ENCODE measurements at places on chromosomes 7 and 10.

- no peak for DNase-seq
Observed at GRCh38 chr7:7304705-7305450, 122.5 kb downstream of the C1GALT1 start.

- DNase-seq, result no peak
Observed at GRCh38 chr10:117201826-117202225, 4.5 kb downstream of the KCNK18 start.

- no peak for DNase-seq
Observed at GRCh38 chr10:120738658-120739057, 112.5 kb upstream of the WDR11 start.

- DNase-seq, result no peak
Observed at GRCh38 chr7:118492466-118492865, 268.0 kb downstream of the ANKRD7 start.

GRCh38 chr7:155420116-155420515, 37.8 kb upstream of the EN2 start:
- DNase-seq, result no peak

DNA sequence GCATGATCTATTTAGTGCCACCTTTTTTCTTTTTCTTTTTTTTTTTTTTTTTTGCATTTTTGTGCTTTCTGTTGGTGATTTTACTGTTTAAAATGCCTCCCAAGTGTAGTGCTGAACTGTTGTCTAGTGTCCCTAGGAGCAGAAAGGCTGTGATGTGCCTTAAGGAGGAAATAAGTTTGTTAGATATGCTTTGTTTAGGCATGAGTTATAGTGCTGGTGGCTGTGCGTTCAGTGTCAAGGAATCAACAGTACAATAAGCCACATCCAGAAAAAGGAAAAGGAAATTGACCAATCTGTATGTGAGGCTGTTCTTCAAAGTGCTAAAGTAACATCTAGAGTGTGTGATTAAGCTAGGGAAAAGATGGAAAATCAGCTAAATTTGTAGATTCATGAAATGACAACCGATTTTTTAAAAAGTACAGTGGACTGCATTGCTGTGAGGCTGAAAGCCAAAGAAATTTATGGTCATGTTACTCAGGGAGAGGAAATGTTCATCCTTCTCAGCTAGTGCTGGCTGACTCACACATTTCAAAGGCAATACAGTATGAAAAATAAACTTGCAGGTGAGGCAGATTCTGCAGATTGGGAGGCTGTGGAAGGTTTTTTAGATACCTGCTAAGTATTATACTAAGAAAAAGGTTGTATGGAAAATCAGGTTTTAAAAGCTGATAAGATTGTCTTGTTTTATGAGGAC, 122.7 kb upstream of the ADCY1 start:
- DNase-seq, result no peak

DNA sequence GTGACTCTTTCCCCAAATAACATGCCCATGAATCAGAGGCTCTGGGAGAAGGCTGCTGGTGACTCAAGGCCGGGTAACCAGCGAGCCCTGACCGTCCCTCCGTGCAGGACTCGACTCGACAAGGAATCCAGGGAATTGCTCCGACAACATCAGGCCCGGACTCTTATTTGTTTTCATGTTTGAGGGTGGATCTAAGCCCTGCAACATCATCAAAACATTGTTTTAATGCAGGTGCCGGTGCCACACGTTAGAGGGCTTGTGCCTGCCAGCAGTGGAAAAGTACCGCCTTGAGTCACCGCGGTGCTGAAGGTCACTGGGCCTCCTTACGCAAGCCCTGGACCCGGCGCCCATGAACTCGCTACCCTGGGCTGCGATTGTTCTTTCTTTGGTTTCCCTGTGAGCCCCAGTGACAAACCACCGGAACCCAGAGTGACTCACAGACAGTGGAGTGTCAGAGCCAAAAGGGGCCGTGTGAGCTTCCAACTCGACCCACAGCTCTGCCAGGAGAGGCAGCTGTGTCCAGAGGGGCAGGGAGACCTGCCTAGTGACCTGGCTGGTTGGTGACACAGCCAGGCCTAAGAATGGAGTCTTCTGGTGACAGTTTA, 139.4 kb upstream of the SHH start:
- DNase-seq, result no peak

DNA sequence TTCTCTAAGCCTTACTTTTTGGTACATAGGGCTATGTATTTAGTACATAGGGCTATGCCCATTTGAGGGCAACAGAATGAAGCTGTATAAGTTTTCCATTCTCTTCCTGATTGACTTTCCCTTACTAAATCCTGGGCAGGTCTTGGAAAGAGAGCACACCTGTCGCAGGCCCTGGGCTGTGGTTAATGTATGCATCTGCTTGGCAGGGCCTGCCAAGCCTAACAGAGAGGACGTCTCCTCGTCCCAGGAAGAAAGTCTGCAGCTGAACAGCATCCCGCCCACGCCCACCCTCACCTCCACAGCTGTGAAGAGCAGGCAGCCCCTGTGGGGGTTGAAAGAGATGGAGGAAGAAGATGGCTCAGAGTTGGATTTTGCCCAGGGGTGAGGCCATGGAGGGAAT, 8.9 kb upstream of the PVRIG start:
- no peak for DNase-seq

GRCh38 chr10:14507176-14507575, 176.5 kb upstream of the FRMD4A start:
- no peak for DNase-seq

DNA sequence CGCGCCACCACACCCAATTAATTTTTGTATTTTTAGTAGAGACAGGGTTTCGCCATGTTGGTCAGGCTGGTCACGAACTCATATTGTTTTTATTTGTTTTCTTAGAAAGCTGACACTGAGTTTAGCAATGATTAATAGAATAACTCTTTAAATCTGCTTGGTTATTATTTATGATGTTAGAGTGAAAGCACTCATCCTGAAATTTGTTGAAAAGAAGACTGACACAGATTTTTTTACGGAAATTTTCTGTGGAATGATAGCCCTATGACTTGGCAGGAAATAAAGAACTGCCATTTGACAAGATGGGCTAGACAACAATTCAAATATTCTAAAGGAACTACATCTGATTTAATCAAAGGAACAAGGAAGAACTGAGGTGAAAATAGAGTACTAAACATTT, 4.3 kb upstream of the GSAP start:
- DNase-seq, result no peak

GRCh38 chr7:92586403-92586802, 3.8 kb downstream of the FAM133B start:
- no peak for DNase-seq

DNA sequence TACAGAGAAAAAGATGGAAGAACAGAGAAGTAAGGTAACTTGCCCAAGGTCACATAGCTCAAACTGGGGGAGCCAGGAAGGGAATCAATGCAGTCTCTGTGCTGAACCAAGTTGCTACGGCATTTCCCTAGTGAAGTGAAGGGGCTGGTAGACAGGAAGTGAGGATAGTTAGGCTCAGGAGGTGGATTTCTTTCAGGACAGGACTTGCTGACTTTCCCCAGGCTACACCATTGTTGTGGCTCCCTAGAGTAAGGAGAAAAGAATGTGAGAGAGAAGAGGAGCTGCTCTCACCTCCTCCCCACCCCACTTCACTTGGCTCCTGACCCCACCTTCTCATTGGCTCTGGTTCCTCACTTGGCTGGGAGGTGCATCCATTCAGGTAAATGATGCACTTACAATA, 316.9 kb downstream of the INHBA start:
- DNase-seq, result no peak

DNA sequence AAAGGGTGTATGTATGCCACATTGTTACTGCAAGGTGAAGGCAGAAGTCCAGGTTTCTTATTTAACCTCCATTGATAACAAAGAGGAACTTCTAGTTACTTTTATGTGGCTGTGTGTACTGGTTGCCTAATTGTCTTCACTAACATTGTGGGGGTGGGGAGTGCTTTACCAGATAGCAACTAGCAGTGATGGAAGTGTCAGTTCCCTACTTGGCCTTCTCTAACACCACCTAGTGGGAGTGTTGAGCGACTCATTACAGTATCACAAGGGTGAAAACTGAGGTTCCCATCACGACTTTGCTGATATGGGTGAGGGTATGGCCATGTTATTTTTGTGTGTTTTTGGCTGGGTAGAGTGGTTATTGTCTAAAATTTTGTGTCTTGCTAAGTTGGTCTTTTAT, 274.4 kb downstream of the THSD7A start:
- no peak for DNase-seq

DNA sequence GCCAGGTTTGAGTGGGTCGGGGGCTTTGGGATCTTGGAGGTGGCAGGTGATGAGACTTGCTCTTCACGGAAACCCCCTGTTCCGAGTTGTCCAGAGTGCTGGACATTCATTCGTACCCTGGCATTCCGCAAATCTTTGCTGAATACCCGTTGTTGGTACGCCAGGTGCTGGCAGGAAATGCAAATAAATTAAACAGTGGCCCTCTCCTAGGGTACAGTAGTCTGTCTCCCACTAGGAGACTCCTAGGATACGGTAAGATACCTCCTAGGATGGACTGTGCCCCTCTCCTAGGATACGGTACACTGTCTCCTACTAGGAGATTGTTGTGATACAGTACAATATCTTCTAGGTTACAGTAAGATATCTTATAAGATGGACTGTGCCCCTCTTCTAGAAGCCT, 544 bp downstream of the SEC23IP start:
- DNase-seq, result no peak

- no peak for DNase-seq
Observed at GRCh38 chr10:75304741-75305390, 69.1 kb upstream of the COMTD1 start.

- DNase-seq, result no peak
Observed at GRCh38 chr10:7474388-7474787, 63.6 kb upstream of the SFMBT2 start.

- no peak for DNase-seq
Observed at GRCh38 chr7:13991791-13992595, 2.5 kb upstream of the ETV1 start.

Data from stimulated activated CD8-positive, alpha-beta memory T cell treated with anti-CD3 and anti-CD28 coated beads, Interleukin-4, amount 100 ng/mL, for 4 hours (primary cell).